GM10248 (cell line): ENCODE measurements at places on chromosomes 16 and 17.

DNA sequence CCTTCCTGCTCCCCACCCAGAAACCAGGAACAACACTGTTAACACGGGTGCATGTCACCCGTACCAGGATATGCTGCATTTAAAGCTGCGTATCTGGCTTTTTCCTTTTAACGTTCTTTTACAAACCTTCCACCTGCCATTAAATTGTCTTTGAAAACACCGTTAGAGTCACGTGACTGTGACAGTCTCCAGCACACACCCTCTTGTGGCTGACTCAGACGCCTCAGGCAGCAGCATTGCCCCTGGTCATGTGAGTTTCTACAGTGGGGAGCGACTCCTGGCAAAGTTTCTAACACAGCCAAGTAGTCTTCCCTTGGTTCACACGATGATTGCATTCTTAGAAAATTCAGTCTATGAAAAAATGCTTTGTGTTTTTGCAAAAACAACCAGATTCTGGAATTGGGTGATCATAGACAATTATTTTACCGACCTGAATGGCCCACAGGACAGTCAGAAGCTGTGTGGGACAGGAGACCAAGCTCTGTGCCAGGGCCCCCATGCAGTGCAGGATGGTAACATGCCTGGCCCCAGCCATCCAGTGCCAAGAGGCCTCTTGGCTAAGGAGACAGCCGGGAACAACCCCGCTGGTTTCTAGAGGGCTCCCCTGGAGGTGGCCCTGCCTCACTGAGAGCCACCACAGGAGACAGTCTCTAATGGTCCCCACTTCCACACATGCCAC, 199.1 kb downstream of the KATNIP start:
- peak; percentile 66 for DNase-seq

GRCh38 chr16:24149102-24149501, 107.0 kb upstream of the CACNG3 start:
- DNase-seq: peak; percentile 26

- no peak for DNase-seq
Observed at GRCh38 chr17:60311936-60312335, 80.0 kb downstream of the USP32 start.

- no peak for DNase-seq
Observed at GRCh38 chr16:79229361-79229760, 371.2 kb downstream of the MAF start.

- no peak for DNase-seq
Observed at GRCh38 chr17:28226563-28227315, 92.3 kb upstream of the TMEM97 start.

DNA sequence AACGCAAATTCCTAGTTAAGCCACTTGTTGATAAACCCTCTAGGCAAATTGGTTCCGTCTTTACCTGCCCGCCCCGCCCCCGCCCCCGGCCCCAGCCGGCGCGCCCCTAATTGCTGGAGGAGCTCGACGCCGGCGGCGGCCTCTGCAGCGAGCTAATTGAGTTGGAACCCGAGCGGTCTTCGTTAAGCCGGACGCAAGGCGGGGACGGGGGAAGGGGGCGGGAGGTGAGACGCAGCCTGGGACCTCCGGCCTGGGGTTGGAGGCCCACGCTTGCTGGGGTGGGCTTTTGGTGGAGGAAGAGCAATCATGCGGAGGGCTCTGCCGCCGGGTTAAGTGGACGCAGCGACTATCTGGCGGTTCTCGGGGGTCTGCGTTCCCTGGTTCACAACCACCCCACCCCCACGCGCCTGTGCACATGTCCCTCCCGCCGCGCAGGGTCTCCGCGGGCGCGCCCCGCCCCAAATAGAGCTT, 12.7 kb upstream of the FOXF1 start:
- no peak for DNase-seq

- no peak for DNase-seq
Observed at GRCh38 chr17:7707446-7707845, 2.4 kb downstream of the EFNB3 start.

DNA sequence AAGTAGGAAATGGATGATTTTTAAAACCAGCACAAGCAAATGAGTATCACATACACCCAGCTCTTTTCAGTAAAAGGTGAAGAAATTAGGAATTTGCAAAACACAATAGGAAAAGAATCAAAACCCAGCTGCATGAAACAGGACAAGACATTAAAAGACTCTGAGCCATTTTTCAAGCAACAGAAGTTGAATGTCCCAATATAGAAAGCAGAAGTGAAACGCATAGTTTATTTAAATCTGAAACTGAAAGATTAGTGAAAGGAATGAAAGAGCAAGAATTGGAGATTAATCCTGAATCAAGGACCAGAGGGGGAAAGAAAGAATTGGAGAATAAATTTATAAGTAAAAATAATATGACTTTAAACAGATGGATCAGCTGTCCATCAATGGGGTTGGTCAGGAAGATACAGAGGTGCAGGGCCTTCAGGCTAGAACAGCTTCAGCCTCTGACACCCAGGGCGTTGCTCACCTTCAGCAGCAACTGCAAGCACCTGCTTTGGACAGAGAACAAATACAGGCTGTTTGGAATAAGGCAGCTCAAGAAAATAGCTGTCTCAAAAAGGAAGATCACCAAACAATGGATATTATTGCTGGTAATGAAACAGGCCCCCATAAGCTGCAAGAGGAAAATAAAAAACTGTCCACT, 3.9 kb upstream of the ARHGAP17 start:
- no peak for DNase-seq

- no peak for DNase-seq
Observed at GRCh38 chr17:47801176-47801765, 20.3 kb downstream of the OSBPL7 start.
